ENCODE measurements at places on chromosomes 4 and X. TPM values are rescaled to one million over a fixed set of nuclear protein-coding genes. Genes with fewer than 3 reads are reported as not detected.

The PLCXD1 gene
- 111 TPM for total RNA-seq

The SGMS2 gene
- total RNA-seq: 5.4 TPM

The NWD2 gene
- under 0.01 TPM for total RNA-seq

The SCML1 gene
- total RNA-seq: 0.27 TPM

The TMPRSS11B gene
- total RNA-seq: not detected

The CFAP99 gene
- 0.27 TPM for total RNA-seq

The FRMPD4 gene
- not detected for total RNA-seq

The MAGEB2 gene
- not detected for total RNA-seq

The TTC29 gene
- under 0.01 TPM for total RNA-seq

The MID1IP1 gene
- 86.7 TPM for total RNA-seq

The CXorf66 gene
- total RNA-seq: not detected

The P2RY8 gene
- total RNA-seq: 114 TPM

The F8A1 gene
- 6.7 TPM for total RNA-seq

The SSX4 gene
- not detected for total RNA-seq

The FTHL17 gene
- total RNA-seq: not detected

The PCDH7 gene
- under 0.01 TPM for total RNA-seq

The HSFX1 gene
- 1.6 TPM for total RNA-seq

The EDA gene
- total RNA-seq: under 0.01 TPM

The DACH2 gene
- total RNA-seq: not detected

The OPRPN gene
- total RNA-seq: not detected

The MAGIX gene
- 3.5 TPM for total RNA-seq

The TCEAL6 gene
- not detected for total RNA-seq

The RHOH gene
- total RNA-seq: 96.4 TPM

The UGT2A1 gene
- total RNA-seq: not detected

The EDNRA gene
- not detected for total RNA-seq
